NCI-H226 (cell line): ENCODE measurements at places on chromosomes 6 and 20.
A peak's percentile ranks its signal among the peaks of the same experiment; 100 is the strongest.

- DNase-seq, result peak; percentile 29
Observed at GRCh38 chr6:139250296-139251044, 41.3 kb downstream of the TXLNB start.

- no peak for DNase-seq
Observed at GRCh38 chr20:38828514-38829295, 23.2 kb downstream of the PPP1R16B start.

DNA sequence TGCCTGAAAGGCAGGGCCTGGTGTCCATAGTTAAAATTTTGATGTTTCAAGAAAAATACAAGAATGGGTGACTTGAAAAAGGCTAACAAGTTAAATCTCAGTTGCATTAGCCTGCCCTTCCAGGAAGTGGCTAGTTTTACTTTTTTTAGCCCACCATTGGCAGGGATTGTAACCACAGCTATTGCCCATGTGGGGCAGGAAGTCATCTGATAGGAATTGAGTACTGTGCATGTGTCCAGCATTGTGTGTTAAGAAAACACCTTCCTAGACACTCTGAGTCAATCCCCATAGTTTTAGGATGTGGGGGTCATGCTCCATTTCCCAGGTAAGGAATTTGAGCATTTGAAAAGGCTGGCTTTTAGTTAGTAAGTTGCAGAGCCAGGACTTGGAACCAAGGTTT is 26.9 kb downstream of the LYRM2 start:
- DNase-seq, result no peak

- no peak for DNase-seq
Observed at GRCh38 chr20:14232650-14233049, 104.8 kb downstream of the FLRT3 start.

- DNase-seq, result no peak
Observed at GRCh38 chr6:12116264-12116800, 104.2 kb downstream of the HIVEP1 start.

GRCh38 chr6:85452441-85452881 is 2.6 kb downstream of the NT5E start:
- no peak for DNase-seq

- no peak for DNase-seq
Observed at GRCh38 chr6:28078836-28079235, 1.5 kb upstream of the ZNF165 start.

DNA sequence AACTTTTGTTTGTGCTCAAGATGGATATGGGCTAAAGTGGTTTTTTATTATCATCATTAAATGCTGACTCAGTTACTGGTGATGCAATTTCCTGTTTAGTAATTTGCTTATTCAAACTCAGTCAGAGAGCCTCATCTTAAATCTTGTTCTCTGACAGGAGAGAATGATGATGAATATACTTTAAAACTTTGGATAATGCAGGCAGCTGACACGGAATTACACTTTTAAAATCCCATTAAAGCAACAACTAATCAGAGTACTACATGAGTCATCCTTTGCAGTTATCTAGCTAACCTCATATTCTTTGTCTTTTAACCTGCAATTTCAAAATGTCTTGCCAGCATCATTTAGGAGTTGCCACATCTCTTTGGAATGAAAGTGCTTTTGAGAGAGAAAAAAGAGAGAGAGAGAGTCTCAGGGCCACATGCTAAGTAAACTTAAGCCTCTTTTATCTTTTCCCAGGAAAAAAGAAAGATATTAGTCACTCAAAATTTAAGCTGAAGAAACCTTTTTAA is 9.2 kb upstream of the C6orf141 start:
- DNase-seq, result peak; percentile 97

DNA sequence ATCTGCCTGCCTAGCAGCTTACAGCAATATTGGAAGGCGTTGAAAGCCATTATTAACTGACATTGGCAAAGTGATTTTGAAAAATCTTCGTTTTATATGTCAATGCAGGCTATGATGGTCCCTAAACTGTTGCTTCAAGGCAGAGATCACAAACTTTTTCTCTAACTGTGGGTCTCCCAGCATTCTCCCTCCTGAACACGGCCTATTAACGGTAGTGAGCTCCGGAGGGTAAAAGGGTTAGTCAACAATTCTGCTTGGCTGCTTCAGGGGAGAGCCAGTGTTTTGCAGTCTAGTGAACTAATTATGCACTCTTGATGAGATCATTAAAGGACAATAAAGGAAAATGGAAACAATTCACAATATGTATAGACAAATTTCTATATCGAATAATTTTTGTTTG is 261.8 kb upstream of the QKI start:
- no peak for DNase-seq

GRCh38 chr6:20169786-20170185 is 42.5 kb downstream of the MBOAT1 start:
- no peak for DNase-seq

DNA sequence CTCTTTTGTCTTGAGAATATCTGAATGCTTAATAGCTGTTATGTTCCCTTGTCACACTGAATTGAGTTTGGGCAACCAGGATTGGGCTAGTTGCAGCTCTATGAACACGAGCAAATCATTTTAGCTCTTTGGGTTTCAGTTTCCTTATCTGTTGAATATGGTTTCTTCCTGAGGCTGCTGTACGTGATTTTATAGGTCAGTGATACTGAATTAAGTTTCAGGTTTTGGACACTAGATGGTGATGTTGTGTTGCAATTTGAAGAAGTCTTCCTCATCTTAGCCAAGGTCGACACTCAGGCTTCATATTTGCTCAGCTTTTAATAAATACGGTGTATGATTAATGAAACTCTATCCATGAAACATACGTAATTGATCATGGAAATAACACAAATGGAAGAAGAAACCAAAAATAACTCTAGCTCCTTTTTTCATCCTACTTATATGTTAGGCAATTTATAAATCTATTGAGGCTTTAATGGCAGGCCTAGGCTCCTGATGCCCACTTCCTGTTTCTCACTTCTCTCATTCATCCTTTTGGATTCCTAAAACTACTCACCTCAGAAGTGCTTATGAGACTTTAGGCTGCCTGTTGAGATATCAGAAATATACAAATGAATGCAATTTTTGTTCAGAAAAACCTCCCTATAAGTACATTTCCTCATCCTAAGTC is 354.1 kb upstream of the MAP3K7 start:
- peak; percentile 65 for DNase-seq

- no peak for DNase-seq
Observed at GRCh38 chr6:106360989-106361430, 493 bp downstream of the CRYBG1 start.

- no peak for DNase-seq
Observed at GRCh38 chr20:36582322-36582721, 8.9 kb downstream of the TGIF2 start.

- DNase-seq, result no peak
Observed at GRCh38 chr6:70246118-70246517, 56.8 kb downstream of the COL9A1 start.

- peak; percentile 72 for DNase-seq
Observed at GRCh38 chr6:34383161-34383631, 9.3 kb downstream of the NUDT3 start.

GRCh38 chr6:44000164-44000842 is 126.9 kb downstream of the MRPL14 start:
- DNase-seq, result no peak

- peak; percentile 29 for DNase-seq
Observed at GRCh38 chr6:85185977-85186376, 263.9 kb upstream of the NT5E start.

- no peak for DNase-seq
Observed at GRCh38 chr6:40965046-40965445, 74.0 kb downstream of the UNC5CL start.

GRCh38 chr6:130457605-130458004 is 91.8 kb downstream of the TMEM200A start:
- no peak for DNase-seq

DNA sequence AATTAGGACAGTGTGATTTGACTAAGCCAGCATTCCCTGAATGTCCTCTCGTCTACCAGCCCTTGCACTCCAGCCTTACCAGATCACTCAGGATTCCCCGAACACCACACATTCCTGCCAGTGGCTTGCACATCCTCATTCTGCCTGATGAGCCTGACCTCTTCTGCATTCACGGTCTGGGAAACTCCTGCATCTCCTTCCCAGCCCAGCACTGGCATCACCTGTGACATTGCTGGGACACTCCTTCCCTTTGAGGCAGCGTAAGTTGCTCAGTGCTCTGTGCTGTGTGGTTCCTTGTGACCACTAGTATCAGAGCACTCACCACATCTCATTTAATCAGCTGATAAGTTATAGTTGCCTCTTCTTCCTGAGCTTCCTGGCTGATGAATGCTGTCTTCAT is 17.3 kb downstream of the NCOA7 start:
- DNase-seq, result peak; percentile 29

DNA sequence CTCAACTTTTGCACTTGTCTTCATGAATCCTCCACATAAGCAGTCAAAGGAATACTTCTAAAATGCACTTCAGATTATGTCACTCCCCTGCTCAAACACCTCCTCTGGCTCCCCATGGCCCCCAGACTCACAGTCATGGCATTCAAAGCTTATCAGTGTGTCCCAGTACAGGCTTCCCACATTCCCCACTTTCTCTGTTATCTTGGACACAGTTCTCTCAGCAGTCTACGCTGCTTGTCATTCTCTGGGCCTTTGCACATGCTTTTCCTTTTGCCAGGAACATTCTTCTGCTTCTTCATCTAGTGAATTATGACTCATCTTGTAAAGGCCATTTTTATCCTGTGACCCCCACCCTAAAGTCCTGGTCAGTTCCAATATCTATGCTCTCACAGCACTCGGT is 31.8 kb downstream of the SLC13A3 start:
- no peak for DNase-seq

- no peak for DNase-seq
Observed at GRCh38 chr6:131574686-131575085, 1.7 kb downstream of the ARG1 start.

DNA sequence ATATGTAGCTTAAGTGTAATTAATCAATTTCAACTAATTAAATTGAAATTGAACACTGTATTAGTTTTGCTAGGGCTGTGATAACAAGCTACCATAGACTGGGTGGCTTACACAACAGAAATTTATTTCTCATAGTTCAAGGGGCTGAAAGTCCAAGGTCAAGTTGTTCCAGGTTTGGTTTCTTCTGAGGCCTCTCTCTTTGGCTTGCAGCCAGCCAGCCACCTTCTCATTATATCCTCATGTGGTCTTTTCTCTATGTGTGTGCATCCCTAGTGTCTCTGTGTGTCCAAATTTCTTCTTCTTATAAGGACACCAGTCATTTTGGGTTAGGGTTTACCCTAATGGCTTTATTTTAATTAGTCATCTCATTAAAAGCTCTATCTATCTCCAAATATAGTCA is 611.7 kb downstream of the UTRN start:
- no peak for DNase-seq

GRCh38 chr6:148547110-148547509 is 199.7 kb upstream of the UST start:
- DNase-seq, result no peak

DNA sequence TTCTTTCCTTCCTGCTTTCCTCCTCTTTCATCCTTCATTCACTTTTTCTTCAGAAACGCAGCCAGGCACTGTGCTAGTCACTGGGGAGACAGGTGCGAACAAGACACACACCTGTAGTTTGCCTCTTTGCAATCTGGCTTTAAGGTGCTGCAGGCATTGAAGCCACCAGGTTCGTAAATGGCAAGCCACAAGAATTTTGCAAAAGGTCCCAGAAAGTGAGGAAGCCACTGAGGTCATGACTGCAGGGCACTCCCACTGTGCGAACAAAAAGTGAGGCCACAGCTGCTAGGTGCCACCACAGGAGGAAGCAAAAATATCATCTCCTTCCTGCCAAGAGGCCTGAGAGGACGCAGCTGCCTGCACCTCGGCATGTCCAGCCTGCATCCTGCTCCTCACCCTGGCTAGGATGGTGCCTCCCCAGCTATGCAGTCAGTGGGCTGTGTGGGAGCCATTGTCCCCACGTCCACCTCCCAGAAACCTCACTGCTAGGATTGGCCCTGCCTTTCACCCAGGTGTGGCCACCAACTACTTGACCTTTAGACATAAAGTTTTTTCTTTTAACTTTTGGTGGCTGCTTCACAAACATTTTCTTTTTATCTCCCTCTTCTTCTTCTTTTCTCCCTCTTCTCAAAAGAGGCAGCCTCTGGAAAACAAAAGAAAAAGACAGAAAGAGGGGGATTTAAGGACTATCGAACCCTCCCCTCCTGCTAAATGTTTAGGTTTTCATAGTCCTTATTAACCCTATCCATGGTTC is 230.8 kb downstream of the BCAS1 start:
- no peak for DNase-seq

DNA sequence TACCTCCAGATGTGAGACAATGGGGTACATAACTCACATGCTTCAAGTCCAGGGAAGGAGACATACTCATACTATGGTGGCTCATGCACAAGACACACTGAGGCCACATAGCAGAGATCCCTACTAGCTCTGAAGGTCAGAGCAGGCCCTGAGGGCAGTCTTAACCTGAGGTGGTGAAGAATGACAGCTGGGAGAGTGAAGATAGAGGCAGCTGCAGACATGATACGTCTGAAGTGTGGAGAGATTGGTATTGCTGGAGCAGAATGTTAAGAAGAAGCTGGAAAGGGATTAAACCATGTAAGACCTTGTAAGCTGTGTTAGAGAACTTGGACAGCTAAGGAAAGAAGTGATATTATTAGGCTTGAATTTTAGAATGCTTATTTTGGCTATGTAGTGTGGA is 32.9 kb downstream of the PGM3 start:
- DNase-seq, result no peak

- peak; percentile 39 for DNase-seq
Observed at GRCh38 chr6:146267946-146268345, 239.1 kb downstream of the GRM1 start.

GRCh38 chr6:156864557-156864956 is 87.4 kb downstream of the ARID1B start:
- no peak for DNase-seq

GRCh38 chr20:64001607-64002011 is 20.7 kb downstream of the PRPF6 start:
- no peak for DNase-seq

DNA sequence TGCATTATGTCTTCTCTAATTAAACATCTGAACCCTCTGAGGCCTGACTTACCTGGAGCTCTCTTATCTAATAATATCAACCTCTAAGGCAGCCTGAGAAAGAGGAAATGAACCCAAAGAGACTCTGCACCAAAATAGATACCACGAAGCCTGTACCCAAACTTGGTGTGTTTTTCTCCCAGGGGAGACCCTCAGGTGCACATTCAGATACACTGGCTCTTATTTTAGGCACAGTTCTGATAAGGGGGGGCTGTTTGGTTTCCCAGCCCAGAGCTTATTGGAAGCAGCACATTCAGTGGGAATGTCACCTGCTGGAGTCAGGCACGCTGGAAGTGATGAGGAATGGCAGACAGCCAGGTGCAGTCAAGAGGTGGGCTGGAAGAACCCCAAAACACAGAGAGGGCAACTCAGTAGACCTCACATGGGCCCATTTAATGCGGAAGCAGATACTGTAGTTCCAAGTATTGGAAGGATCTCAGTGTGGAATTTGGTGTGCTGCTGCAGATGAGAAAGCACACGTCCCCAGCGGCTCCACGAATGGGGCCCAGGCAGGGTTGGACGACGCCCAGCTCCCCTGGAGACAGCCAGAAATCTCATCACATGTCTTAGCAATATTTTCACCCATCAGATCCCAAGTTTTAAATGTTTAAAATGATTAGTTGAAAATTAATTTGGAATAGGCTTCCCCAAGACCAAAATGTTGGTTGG is 9.7 kb upstream of the CCR6 start:
- no peak for DNase-seq

- no peak for DNase-seq
Observed at GRCh38 chr6:167652701-167653095, 174.0 kb upstream of the AFDN start.

- no peak for DNase-seq
Observed at GRCh38 chr6:109449795-109450673, 5.5 kb downstream of the MICAL1 start.
